ENCODE measurements at places on chromosomes 7 and 10.
A peak's percentile ranks its signal among the peaks of the same experiment; 100 is the strongest.

DNA sequence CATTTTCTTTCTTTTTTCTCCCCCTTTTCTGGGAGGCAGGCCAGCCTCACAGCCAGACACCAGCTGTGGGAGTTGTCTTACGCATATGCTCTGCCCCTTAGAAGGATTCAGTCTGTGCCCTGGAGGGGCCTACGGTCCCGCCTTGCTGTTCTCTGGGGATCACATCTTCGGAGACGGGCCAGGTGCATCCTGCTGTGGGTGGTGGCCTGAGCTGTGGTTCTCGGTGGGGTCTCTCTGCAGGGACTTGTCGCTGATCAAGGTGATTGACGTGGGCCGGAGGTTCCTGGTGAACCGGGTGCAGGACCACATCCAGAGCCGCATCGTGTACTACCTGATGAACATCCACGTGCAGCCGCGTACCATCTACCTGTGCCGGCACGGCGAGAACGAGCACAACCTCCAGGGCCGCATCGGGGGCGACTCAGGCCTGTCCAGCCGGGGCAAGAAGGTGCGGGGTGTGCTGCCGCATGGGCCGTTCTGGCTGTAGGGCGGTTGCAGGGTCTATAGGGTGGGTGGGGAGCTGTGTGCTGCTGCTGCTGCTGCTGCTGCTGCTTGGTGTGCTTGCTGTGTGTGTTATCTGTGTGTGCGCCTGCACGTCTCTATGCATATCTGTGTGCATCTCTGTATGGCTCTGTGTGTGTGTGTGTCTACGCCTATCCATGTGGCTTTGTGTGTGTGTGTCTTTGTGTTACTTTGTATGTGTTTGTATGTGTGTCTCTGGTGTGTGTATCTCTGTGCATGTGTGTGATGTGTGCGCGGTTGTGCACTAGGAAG, 17.9 kb downstream of the PFKFB3 start:
- no peak for DNase-seq

DNA sequence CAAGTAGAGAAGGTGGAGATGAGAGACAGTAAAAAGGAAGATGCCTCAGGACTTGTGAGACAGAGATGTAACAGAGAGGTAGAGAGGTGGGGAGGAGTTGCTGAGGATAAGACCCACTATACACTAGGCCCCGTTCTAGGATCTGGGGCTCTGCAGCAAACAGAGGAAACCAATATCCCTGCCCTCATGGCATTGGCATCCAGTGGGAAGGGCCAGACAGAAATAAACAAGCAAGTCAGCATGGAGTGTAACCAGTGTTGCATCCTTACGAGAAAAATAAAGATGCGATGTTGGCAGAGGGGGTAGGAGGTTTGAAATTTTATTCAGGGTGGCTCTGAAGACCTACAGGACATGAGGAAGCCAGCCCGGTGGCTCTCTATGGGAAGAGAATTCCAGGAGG, 22.0 kb upstream of the EEPD1 start:
- no peak for DNase-seq

- DNase-seq: no peak
These were observed 60.3 kb downstream of the NEUROG3 start for GRCh38 chr10:69512901-69513300.

GRCh38 chr10:20677340-20677739, 219.8 kb downstream of the NEBL start:
- DNase-seq: no peak

DNA sequence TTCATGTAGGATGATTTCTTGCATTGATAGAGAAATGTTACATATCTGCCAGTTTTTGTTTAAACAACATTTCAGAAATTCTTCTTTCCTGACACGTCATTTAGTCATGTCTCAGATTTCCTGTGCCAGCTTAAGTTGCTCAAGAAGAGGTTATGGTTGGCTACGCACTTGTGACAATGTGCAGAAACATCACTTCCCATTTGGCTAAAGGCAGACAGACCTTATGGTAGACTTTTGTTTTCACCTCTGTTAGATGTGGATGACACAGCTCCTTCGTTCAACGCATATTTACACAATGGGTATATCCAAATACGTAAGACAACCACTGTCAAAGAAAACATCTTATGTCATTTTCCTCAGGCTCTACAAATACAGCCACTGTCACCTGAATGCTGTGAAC, 125.8 kb downstream of the DOCK4 start:
- DNase-seq: no peak

GRCh38 chr10:116030576-116030975, 242.4 kb downstream of the GFRA1 start:
- no peak for DNase-seq

GRCh38 chr7:25028370-25029021, 48.5 kb upstream of the OSBPL3 start:
- peak; percentile 87 for DNase-seq

GRCh38 chr7:4079366-4079765, 602.7 kb upstream of the FOXK1 start:
- DNase-seq: no peak

GRCh38 chr7:55575098-55575497, 2.8 kb upstream of the VOPP1 start:
- DNase-seq: no peak
